ENCODE measurements at places on chromosomes 16 and 17.
A peak's percentile ranks its signal among the peaks of the same experiment; 100 is the strongest.

- DNase-seq = no peak
These were observed 85.8 kb downstream of the GNAO1 start for GRCh38 chr16:56277075-56277474.

DNA sequence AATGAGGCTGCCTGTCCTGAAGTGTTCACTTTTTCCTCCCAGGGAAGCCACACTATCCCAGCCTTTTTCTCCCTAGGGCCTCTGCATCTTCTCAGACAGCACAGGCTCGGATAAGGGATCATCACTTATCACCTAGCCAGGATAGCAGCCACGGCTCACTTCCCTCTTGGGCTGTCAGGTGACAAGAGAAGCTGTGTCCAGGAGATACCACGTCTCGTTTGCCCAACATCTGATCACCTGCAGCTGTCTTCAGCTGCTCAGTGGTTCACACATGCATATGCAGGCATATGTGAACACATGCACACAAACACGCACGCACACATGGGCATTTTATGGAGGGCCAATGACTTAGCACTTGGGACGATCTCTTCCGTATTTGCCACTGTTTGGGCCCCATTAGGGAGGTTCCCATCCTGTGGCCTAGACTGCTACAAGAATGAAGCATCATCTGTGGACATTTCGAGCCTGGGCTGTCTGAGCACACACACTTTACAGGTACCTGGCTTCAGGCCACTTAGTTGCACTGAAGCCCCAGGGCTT lies 32.4 kb upstream of the ADORA2B start:
- no peak for DNase-seq

GRCh38 chr17:47966079-47966519 lies 4.8 kb upstream of the CDK5RAP3 start:
- DNase-seq = no peak

DNA sequence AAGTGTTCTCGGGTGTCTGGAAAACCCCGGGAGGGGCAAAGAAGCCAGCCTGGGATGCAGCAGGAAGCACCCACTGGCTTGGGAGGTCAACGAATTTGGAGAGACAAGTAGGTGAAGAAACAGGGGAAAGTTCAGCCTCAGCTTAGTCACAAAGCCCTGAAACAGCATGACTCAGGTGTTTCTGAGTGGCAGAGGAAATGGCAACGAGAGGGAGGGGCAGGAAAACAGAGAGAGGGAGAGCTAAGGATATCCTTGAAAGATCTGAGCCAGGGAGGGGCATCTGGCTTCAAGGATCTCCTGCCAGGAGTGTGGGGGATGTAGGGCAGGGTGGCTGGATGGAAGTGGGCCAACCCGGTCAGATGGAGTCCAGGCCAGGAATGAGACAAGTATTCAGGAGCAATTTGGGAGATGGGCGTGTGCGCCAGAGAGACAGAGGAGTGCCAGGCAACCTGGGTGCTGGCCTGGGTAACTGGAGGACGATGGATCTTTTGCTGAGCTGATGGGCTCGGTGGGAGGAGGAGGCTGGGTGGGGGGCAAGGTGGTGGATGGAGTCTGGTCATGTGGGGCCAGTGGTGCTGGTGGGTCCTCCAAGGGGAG lies 27.2 kb downstream of the ABCC3 start:
- peak; percentile 81 for DNase-seq

GRCh38 chr16:68800257-68800875 lies 43.0 kb upstream of the TANGO6 start:
- peak; percentile 53 for DNase-seq

GRCh38 chr17:3890082-3890877 lies 2.6 kb downstream of the CAMKK1 start:
- no peak for DNase-seq

DNA sequence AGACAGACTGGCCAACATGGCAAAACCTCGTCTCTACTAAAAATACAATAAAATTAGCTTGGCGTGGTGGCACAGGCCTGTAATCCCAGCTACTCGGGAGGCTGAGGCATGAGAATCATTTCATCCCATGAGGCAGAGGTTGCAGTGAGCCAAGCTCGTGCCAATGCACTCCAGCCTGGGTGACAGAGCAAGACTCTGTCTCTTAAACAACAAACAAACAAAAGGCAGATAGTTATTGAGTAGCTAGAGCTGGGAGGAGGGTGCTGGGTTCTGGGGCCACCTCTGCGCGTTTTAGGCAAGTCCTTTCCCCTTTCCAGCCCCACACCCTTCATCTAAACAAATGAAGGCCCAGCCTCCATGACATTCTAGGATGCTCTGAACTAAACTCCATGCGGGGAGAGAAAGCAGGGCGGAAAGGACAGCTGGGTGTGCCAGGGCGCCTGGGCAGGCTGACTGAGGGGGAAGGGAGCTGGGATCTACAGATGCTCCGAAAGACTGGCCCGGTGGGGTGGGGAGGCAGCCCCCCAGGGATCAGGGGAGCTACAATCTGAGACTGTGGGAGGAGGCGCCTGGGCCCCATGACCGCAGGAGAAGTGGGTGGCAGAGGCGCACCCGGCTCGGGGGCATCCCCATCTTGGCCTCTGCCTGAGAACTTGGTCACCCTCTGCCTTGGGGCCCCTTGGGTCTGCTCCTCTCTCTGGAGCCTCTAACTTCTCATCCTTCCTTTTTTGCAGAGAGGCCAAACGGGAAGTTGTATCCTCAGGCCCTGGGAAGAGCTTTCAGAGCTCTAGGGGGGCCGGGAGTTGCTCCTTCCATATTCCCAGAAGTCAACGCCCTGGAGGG lies 910 bp downstream of the ITGAL start:
- peak; percentile 72 for DNase-seq

DNA sequence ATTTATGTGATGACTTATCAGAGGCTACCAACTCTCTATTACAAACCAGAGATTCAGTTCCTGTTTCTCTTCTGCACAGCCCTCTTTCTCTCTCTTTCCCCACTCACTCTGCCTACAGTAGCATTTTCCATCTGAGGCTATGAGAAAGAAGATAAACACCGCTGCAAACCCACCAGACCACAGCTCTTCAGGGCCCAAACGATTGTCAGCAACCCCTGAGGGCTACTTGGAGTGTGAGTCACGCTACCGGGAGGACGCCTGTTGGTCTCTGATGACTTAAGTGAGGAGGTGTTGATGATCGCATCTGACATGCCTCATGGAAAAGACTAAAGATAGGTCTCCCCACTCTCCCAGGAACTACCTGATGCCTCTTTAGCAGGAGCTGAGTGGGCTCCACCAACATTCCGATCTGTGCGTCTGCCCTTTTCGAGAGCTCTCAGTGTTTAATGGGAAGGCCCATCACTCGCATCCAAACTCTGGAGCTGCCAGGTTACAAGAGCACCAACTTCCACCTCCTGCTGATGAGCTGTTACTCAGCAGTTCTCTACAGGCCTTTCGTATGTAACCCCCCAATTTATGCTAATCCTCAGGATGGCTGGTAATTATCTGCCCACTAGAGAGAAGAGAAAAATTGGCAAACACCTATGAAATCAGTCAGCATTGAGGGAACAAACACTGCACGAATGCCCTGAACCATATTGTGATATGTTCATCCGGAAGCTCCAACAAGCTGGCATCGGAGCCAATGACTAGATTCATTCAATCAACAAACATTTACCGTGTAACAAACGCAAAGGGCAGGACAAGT lies 9.2 kb downstream of the GRIN2A start:
- DNase-seq = no peak

- DNase-seq = no peak
These were observed 2.3 kb downstream of the C17orf99 start for GRCh38 chr17:78148286-78149016.

DNA sequence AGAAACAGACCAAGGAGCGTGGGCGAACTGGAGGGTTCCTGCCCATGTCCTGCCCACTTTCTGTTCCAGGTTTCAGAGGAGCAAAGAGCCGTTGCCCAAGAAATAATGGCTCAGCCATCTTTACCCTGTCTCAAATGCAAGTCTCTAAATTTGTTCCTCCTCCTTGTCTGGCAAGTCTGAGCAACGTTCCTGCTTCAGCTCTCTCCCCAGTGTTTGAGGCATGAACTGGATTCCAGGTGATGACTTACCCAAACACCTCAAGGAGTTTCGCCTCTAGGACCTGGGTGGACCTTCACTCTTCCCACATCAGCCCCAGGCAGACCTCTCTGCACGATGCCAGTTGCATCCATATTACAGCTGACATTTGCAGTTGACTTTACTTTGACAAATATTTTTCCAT lies 521.9 kb upstream of the HSBP1 start:
- DNase-seq = no peak

DNA sequence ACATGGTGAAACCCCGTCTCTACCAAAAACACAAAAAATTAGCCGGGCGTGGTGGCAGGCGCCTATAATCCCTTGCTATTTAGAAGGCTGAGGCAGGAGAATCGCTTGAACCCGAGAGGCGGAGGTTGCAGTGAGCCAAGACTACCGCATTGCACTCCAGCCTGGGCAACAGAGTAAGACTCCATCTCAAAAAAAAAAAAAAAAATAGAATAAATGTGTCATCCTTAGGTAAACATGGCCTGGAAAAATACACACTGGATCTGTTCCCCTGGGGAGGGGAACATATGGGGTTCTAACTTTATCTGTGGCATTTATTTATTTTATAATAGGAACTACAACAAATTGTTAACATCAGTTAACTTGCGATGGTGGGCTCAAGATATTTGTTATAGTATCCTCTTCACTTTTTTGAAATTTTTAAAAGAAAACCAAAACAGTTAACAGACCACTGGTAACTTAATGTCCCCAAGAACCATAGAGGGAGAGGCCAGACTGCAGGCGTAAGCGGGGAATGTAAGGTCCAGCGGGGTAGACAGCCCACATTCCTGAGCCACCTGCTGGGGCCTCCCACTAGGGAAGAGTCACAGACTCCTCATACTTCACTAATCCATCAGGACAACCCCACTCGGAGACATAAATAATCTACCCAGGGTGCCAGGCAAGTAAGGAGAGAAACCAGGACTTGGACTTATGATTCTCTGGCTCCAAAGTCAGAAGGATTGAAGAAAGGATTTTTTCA lies 12.5 kb upstream of the TXNDC11 start:
- no peak for DNase-seq

GRCh38 chr16:29321585-29321984 lies 84.9 kb downstream of the NPIPB11 start:
- DNase-seq = no peak

- peak; percentile 52 for DNase-seq
These were observed 121.7 kb downstream of the MYO1D start for GRCh38 chr17:32755045-32755805.

DNA sequence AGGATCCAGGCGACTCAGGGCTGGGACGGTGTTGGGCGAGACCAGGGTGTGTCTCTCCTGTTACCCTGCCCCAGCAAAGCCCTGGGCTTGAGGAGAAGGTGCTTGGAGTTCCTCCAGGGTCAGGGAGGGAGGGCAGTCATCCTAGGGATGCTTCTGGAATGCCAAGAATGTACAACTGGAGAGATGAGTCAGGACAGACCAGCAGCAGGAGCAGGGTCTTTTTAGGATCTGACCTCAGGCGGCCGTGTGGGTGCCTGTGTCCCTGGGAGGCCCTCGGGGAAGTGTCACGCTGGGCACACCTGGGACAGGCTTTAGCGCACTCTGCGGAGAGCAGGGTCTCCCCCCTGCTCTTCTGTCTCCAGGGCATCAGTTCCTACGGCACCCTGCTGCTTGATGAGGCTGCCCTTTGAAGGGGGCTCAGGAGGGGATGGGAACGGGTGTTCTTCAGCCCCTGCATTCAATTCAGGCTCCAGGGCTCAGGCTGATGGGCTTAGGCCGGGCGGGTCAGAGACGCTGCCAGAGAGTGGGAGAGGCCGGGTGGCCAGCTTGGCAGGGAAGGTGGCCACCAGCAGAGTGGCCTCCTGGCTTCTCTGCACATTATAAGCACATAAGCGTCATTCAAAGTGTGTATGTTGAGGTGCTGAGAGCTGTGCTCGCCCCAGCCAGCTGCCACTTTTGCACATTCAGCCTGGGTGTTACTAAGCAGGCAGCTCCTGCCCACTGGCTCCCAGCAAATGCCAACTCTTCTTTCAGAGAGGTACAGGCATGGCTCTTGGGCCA lies 8.4 kb upstream of the MTSS2 start:
- DNase-seq = no peak

DNA sequence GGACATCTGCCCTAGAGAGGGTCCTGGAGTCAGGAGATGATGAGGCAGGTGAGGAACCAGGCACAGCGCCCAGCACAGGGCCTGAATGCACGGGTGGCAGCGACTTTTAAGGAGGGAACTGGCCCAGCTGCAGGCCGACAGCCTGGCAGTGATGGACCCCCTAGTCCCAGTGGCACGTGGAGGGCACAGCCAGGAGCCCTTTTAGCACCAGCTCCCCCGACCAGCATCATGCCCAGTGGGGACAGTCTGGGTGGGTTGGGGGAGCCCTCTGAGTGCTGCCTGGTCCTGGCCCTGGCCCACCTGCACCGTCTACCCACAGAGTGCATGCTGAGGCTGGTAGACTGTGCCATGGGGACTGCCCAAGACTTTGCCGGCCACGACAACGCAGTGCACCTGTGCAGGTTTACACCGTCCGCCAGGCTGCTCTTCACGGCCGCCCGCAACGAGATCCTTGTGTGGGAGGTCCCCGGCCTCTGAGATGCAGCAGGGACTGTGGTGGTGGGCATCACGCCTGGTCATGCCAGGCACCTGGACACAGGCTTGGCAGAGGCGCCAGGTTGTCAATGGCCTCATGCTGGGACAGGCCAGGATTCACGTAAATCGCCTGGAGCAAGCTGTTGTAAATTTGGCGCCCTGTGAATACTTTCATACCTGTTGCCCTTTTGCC lies 686 bp upstream of the RHOT2 start:
- no peak for DNase-seq

DNA sequence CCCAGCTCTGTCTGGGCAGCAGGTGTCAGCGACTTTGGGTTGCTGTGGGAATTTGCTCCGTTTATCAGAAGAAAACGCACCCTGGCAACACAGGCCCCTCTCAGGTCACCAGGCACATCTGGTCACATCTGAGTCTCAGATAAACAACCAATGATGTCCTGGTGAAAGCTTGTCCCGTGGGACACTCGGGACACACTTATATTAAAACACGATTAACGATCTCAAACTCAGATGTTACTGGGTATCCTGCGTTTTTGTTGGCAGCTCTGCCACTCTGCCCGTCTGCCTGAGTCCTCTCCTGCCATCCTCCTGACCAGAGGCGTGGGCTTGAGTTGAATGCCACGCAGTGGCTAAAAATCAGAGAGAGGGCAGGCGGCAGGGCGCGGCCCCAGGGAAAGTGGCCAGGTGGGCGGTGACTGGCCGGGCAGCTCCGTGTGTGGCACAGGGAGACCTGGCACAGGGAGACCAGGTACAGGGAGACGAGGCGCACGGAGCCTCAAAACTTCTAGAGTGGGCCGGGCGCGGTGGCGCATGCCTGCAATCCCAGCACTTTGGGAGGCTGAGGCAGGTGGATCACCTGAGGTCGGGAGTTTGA lies 2.1 kb downstream of the SECTM1 start:
- DNase-seq = no peak
